ENCODE measurements at places on chromosomes 2 and 18.

DNA sequence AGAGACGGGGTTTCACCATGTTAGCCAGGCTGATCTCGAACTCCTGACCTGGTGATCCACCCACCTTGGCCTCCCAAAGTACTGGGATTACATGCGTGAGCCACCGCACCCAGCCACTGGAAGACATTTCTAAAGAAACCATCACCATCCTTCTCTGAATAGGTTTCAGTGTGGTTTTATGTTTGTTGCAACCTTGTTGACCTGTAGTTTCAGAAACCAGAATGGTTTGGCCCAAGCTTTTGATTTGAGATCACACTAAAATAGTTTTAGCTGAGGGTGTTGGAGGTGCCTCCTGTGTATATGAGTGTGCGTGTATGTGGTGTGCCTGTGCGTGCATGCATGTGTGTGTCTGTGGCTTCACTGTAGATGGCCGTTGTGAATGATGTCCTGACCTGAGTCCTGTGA lies 26.2 kb downstream of the INPP4A start:
- no peak for DNase-seq

DNA sequence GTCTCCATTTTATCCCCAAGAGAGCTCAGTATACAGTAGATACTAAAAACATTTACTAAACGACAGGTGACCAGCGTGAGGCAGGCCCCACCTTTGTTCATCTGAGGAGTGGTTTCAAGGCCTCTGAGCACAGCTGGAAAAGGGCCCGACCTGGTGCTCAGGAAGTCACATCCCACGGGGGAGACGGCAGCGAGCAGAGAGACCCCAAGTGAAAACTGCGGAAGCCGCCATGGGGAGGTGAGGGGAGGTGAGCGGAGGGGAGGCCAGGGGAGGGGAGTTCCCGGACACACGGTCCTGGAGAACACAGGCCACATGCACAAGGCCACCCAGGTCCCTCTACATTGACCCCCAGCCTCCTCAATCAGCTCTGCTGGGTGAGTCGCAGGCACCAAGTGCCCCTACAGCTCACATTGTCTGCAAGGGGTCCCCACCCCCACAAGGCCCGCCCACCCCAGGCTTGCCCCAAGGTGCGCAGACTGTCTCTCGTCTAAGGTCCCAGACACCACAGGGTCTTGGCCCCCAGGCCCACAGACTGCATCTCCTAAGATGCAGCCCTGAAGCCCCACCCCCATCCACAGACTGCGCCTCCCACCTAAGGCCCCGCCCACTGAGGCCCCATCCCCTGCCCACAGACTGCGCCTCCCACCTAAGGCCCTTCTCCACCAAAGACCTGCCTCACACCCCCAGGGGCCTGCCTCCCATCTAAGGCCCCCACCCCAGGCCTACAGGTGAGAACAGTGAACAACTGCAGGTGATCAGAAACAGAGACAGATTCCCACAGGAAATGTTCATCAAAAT lies 19.1 kb downstream of the PARD6G start:
- no peak for DNase-seq

DNA sequence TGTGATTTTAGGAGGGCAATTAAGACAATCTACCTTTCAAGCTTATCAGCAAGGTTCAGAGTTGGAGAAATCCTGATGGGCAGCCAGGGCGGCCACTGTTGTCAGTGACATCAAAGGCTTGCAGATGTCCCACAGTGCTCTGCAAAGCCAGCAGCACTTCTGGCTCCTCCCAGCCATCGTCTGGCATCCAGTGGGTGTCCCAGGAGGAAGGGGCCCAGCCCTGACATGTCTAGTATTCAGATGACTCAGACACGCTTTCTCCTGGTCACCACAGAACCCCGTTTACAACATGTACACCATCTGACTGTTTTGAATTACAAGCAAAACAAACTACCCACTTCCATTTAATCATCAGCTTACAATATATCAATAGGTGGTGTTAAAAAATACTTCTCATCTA lies 61.4 kb downstream of the CYRIA start:
- no peak for DNase-seq

DNA sequence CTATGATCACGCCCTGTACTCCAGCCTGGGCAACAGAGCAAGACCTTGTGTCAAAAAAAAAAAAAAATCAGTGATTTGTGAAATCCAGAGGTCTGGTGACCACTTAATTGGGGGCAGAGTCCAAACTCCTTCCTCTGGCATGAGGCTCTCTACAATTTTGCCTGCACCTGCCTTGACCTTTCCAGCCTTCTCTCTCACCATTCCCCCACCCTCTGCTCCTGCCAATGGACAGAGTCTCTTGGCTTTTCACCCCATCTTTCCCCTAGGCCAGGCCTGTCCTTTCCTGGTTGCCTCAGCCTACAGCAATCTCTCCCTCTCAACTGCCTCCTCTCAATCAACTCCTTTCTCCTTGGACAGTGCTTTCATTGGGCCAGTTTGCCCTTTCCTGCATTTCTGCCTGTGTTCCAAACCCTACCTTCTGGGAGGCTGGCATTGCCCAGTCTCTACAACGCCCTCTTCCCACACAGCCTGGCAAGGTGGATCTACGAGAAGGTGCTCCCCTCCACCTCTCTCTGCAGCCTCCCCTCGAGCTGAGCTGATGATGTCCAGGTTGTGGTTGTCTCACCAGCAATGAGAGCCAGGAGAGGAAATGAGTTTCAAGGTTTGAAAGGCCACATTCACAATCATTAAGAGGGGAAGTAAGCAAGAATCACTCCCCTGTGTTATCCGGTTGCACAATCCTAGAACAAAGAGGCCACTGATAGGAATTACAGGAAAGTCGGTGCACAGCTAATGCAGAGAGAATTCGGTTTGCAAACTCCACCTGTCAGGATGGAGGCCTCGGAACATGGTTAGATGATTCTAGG lies 39.5 kb upstream of the NPAS2 start:
- DNase-seq: no peak

GRCh38 chr18:9951022-9951859 lies 37.4 kb downstream of the VAPA start:
- no peak for DNase-seq

DNA sequence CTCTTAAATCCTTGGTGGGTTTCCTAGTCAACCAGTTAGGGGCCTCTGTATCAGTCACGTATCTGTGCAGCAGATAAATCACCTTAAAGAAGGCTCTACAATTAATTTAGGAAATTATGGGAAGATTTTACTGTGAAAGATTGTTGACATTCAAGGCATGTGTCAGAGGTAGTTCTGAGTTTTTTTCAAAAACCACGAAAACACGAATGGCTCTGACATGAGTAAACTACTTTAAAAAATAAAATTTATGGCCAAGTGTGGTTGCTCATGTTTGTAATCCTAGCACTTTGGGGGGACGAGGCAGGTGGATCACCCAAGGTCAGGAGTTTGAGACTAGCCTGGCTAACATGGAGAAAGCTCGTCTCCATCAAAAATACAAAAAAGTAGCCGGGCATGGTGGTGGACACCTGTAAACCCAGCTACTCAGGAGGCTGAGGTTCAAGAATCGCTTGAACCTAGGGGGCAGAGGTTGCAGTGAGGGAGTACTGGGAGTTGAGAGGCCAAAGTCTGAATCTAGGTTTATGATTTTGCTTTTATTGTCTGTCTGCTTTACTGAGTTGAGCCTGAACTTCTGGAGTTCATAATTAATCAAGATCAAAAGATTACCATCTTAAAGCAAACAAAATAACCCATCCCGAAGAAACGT lies 77.1 kb downstream of the SPRED2 start:
- no peak for DNase-seq

All from head of caudate nucleus (tissue), 42 donors.